Cerebellar nuclear complex (tissue), 1 donor: ENCODE measurements at places on chromosomes 2 and 18.

DNA sequence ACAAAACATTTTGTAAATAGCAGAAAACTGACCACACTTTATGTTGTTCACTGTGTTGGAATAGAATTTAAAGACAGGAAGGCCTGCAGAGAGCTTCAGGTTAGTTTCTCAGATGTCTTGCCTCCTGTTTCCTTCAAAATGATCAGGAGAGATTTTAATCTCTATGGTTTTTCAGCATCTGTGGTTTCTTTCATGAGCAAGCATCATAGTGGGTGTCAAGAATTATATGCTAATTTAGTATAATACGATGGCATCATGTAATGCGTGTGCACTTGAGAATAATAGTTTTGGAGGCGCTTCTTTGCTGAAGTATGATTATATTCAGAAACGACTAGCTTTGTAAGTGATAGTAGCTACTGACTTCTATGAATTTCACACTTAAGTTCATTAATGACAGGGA is 149.9 kb downstream of the PLCL1 start:
- no peak for DNase-seq

DNA sequence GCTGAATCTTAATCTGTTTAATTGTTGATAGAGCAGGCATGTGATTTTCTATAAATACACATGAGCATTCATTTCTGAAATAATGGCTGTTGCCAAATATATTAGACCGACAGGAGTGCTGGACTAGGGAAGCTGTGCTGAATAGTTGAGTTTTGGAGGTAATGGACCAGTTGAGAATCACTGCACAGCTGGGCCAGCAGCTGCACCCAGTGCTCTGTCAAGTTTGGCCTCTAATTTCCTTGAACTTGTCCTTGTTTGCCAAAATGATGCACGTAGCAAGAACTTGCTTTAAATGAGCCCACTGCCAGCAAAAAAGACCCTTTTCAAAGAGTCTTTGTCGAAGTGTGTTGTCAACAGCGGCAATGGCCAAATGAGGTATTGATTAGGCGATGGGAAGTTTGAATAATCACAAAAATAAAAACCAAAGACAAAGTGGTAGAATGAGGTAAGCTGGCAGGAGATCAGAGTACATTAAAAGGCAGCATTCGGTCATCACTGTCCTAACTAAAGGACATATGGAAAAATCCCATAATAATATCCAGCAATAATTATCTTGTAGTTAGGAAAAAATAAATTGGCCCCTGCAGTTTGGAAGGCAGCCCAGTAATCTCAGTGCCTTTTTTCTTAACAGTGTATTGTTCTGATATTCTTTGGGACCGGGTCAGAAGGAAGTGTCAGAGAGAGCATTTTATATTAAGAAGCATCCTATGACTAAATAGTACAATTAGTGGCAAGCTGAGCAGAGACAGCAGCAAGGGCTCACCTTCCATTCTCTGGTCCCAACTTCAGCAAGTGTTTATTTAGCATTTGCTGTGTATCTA is 126.2 kb downstream of the RAPGEF4 start:
- no peak for DNase-seq

DNA sequence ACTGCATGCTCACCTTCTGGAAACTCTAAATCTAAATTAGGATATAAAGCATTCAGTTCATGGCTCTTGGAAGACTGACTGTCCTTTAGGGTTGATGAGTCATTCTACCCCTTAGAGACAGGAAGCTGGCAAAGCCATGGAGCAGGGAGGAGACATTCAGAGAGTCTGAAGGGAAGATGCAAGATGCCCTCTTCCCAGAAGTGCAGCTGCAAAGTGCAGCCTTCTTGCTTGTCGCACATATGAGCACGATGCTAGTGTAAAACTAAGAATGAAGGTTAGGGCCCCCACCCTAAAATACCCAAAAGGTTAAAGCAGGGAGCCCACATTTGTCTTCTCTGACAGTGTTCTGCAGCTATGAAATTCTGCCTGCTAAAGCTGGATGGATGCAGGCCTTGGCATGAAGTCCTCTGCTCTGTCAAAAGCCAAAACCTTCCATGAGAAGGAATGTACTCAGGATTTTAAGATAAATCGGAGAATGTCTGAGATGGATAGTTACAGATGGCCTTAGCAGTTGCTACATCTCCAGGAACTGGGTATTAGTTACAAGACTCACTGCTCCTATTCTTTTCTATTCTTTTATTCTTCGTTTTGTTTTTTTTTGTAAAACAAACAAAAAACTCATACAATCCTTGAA is 89.7 kb downstream of the POLE4 start:
- DNase-seq, result no peak

DNA sequence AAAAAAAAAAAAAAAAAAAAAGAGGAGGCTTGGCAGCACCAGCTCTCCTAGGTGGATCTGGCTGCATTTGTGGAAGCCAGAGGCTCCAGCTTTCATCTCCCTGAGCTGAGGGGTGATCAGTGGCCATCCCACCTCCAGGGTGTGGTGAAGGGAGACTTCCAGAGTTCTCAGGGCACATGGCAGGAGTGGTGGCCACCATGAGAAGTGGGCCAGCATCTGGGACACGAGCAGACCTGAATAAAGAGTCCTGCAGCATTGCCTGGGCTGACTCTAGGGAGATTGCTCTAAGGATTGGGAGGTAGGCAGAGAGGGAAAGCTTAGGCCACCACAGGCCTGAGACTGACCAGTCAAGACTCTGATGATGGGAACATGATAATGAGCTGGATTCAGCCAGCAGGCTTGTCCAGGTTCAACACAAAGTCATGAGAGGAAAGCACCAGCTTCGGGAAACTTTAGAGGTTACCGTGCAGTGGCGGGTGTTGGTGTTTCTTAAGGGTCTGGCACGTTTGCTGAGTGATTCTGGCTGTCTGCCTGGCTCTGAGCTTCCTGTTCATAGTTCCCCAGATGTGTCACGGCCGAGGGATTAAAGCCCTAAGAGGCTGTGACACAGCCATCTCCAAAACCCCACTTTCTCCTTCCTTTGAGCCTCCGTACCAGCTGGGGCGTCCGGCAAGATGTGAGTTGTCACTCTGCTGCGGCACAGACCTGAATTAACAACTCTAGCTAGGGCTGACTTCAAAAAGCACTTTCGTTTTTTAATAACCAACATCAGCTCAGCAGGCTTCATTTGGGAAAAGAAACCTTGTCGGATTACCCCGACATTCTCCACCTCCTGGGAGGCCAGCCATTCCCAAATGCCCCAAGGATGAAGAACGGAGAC is 38.3 kb upstream of the IL1R1 start:
- DNase-seq, result no peak

- no peak for DNase-seq
These were observed 295.9 kb downstream of the ERBB4 start for GRCh38 chr2:212242724-212243123.

GRCh38 chr2:227701556-227701955 is 16.3 kb downstream of the SLC19A3 start:
- no peak for DNase-seq

GRCh38 chr18:74617486-74617885 is 19.8 kb downstream of the ZNF407 start:
- DNase-seq, result no peak

- no peak for DNase-seq
These were observed 554 bp downstream of the PFN4 start for GRCh38 chr2:24122366-24123194.

DNA sequence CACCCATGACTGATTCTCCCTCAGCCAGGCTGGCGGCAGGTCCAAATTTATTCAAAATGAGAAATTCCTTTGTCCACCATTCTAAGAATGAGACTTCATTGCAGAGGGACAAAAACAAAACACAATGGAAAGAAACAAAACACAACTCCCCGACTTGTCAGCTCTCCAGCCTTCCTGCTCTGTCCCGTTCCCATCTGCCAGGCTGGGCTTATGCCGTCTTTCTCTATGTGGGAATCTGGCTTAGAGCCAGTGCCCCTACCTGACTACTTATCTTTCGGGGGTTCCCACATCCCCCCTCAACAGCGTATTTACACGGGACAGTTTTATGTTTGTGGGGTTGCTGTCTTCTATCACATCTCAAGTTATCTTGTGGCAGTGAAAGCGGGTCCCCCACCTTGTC is 13.8 kb downstream of the CELF4 start:
- DNase-seq, result no peak

DNA sequence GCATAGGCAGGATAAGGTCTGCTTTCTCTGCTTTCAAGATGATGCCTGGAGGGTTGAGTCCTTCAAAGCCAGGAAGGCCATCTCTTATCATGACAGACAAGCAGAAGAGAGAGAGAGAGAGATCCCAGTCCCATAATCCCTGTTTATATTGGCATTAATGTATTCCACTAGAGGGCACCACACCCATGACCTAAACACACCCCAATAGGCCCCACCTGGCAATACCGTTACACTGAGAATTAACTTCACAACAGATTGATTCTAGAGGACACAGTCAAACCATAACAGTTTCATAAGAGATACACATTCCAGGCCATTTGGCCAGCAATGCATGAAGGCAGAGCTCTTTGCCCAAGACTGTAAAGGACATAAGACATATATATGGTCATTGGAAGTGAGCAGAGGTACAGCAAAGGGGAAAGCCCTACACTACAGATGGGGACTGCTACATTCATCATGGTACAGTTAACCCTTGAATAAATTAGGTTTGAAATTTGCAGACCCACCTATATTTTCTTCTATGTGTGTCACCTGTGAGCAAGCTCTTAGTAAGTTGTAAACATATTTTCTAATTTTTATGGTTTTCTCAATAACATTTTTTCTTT is 1516.1 kb downstream of the RPIA start:
- DNase-seq, result no peak

DNA sequence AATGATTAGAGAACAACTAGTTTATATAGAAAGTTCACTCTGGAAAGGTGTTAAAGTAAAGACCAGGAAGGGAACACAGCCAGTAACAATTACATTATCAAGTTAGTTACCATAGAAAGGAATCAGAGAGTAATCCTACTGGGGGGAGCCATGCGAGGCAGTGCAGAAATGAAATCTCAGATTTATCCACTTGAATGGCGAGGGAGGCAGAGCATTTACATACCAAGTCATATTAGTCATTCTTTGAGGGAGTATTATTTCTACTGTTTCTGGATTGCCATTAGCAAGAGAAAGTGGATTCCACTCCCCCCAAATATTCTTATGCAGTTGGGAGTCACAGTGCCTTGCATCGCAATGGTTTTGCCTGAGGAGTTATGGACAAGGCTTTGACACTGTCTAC is 472.7 kb upstream of the TRIB2 start:
- no peak for DNase-seq

DNA sequence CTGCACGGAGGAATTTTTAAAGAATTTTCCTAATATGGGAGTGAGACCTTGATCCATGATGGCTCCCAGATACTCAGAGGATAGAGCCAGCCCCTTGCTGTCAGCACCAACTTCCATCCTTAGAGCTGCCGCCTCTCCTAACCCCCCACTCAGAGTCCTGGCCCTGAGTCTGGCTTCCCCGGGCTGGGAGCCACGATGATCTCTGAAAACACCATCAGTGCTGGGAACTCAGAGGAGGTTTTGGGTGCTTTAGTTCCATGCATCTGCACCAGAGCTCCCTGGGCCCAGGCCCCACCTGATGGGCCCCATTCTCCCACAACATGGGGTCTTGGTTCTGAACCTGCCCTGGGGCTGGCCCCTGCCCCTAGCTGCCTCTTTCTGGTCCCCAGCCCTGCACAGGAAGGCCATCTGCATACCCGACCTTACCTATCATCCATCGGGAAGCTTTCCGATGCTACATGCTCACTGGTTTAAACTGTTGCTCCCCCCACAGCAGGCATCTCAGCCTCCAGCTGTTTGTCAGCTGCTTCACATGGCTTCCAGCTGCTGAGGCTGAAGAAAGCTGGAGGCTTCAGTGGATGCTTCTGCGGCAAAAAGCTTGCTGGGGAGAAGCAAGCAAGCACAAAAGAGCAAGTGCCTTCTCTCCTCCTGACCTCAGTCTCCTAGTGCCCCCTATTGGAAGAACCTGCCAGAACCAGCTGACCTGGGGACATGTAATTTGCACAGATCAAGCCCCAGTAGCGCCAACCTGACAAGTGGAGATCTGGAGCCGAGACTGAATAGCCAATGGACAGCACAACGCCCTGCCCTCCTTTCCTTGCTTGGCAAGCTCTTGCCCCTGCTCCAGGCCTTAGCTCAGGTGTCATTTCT is 24.2 kb upstream of the RHOB start:
- DNase-seq, result no peak

DNA sequence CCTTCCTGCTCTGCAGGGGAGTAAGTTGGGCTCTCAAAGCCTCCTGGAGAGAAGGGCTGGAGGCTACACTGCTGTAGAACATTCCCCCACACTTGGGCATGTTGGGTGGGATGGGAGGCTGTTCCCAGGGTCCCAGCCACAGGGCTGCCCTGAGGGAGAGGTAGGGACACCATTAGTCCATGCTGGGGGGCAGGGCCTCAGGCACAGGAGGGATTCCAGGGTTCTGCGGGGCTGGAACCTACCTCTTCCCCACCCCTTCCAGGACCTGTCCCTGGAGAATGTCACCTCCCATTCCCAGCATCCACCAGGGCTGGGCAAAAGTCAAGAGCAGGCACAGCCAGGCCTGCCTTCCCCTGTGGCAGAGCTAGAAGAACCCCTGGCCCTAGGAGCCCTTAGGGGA is 6.9 kb upstream of the ADRA2B start:
- no peak for DNase-seq

GRCh38 chr2:18465979-18466378 is 94.5 kb downstream of the RDH14 start:
- DNase-seq, result no peak
